ENCODE measurements at places on chromosomes 2 and 18.

DNA sequence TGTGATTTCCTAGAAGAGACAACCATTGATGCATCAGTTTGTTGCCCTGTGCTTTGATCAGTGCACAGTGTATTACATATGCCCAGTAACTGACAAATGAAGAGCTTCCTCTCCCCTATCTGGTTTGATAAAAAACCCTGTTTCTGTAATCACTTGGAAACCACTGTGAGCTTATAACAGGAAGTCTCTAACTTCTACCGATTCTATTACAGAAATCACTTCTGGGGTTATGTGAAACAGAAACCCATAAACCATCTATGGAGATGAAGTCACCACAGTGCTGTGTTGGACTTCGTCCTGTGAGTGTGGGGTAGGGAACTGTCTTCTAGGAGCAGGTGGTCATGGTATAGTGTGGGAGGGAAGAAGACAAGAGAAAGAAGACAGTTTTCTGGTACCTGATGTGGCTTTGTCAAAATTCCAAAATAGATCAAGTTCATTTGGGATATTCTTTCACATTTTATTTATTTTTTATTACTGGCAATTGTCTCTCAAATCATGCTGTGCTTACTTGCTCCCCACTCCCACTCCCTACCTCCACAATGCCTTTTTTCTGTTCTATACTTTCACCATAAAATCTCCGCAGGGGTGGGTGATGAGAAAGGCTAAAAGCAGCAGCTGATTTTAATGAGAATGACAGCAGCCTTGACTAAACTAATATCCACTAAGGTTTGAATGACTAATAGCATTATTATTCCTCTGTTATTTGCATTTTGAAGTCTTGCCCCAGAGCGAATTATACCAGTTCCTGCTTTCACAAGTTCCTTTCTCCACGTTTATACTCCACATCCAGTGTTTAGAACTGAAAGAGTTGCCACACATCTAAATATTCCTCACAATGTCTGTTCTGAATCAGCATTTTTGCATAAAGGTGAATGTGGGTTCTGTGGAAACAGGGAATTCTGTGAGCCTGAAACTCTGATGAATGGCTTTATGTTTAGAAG lies 41.7 kb upstream of the RND3 start:
- DNase-seq: no peak

DNA sequence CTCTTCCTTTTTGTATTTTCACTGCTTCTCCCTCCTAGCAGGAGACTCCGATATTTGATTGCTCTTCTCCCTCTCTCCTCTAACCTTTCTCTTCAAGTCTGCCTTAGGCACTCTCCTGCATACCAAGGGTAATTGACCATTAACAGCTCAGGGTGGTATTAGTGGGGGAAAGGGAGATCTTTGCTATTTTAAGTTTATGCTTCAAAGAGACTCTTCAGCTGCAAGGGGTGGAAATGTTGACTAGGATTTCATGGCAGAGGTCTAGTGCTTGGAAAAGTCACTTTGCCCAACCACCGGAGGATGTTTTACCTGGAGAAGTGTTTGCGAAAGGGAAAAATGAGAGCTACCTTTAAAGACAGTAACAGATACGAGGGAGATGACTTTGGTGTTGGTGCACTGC lies 453.7 kb downstream of the SLC4A3 start:
- no peak for DNase-seq

GRCh38 chr18:54239601-54240000 lies 15.1 kb upstream of the MBD2 start:
- DNase-seq: no peak

DNA sequence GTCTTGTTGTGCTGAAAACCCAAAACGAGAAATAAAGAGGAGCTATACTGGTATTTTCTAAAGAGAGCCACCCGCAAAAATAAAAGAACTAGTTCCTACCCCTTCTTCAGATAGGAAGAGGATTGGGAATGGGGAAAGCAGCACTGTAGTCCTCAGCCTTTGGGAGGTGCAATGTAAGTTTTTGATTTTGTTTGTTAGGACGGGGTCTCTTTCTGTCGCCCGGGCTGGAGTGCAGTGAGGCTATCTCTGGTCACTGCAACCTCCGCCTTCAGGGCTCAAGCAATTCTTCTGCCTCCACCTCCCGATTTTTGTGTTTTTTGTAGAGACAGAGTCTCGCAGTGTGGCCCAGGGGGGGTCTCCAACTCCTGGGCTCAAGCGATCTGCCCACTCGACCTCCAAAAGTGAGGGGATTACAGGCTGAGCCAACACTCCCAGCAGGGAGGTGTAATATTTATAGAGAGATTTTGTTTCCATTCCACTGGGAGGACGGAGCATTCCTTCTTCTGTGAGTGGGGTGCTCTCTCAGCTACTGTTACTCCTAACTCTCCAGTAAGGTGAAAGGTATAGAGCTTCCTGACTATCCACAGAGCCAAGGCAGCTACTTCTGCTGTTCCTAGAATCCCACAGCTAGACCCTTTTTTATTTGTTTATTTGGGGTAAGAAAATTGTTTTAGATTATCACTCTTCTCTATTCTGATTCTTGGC lies 13.1 kb upstream of the GULP1 start:
- DNase-seq: no peak

DNA sequence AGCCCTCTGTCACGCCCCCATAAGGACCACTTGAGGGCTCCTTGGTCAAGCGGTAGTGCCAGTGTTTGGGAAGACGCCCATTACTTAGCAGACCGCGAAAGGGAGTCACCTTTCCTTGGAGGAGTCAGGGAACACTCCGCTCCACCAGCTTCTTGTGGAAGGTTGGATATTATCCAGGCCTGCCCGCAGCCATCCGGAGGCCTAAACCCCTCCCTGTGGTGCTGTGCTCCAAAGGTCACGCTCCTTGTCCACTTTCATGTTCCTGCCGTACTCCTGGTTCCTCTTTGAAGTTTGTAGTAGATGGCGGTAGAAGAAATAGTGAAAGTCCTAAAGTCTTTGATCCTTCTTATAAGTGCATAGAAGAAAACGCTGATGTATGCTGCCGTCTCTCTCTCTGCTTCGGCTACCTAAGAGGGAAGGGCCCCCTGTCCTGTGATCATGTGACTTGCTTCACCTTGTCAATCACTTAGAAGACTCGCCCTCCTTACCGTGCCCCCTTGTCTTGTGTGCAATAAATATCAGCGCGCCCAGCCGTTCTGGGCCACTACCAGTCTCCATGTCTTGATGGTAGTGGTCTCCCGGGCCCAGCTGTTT lies 1.7 kb upstream of the CATIP start:
- DNase-seq: no peak

GRCh38 chr2:81043681-81044080 lies 739.1 kb upstream of the LRRTM1 start:
- DNase-seq: no peak

DNA sequence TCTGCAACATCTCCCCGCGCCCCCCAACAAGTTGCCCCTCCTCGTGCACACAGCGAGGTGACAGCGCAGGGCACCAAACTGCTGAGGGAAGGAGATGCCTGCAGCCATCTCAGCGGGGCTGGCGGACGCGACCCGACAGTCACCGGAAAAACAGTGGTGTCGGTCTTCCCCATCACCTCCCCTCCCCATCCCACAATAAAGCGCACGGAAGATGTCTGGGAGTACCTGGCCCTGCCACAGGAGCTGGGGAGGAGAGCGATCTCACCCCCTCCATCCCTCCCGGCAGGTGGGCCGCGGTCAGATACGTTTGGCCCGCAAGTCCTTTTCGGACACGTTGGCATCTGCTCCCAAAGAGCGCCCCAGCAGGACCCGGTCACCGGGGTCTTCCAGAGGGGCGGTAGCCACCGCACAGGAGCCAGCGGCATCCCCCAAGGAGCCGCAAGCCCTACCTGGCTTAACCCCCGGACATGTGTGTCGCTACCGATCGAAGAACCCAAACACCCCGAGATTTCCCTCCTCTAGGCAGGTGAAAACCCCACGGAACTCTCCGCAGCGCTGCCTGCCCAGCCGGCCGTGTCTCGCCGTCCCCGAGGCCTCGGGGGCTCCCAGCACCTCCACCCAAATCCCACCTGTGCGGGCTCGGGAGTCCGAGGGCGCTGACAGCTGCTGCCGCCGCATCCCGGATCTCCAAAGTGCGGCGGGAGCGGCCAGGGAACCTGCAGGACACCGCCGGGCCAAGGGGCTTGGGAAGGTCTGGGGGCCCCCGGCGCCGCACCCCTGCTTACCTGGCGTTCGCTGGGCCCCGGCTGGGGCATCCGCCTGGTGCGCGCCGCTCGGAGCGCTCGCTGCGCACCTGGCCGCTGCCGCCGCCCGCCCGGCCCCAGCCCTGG lies 657 bp downstream of the ATP8B1 start:
- DNase-seq: no peak

DNA sequence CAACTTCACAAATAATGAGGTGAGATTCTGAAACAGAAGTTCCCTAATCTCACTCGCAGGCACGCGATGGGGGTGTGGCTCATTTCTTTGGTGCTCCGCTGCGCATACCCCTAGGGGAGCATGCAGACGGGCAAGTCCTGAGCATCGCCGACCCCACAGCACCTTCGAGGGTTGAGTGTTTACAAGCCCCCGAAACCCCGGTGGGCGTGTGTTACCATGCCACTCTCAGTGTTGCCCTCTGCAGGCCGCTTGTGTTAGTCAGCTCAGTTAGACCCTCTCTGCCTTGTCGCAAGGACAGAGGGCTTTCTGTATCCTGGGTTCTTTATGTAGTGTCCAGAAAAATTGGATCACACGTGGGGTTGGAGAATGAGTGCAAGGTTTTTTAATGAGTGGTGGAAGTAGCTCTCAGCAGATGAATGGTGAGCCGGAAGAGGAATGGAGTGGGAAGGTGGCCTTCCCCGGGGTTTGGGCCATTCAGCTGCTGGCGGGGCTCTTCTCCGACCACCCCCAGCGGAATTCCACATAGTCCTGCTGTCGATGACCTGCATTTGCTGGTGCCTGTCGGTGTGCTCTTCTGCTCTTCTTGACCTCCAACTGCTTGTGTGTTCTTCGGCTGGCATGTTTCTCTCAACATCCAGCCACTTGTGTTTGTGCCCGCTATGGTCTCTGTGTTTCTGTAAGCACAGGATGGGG lies 191.3 kb downstream of the RPRM start:
- DNase-seq: no peak

DNA sequence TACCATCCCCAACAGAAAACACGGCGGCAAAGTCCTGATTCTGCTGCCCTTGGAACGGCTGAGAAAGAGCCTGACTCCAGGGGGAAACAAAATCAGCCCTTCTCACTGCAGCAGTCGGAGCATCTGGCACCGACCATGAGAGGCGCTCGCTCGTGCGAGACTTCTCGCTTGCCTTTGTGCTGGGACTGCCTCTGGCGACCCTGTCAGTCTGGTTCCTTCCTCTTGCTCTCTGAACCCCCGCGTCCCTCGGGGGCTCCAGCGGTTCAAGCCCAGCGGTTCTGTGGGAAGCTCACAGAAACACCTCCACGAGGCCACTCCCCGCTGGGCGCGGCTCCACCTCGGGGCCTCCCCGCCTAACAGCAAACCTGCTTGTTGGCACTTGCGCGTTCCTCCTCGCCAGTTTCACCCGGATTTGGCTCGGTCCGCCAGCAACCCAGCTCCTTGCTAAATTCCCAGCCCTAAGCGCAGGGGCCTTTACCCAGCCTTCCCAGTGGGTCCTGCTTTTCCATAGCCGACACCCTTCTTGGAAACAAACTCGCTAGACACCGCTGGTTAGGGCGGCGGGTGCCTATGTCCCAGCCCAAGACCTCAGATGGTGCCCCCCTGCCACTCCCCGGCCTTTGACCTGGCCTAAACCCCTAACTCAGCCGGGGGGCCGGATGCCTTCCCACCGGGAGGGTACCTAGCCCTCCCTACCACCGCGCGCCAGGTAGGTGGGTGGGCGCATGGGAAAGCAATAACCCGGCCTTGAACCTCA lies 2.2 kb downstream of the RND3 start:
- peak; percentile 84 for DNase-seq

- no peak for DNase-seq
Measured at GRCh38 chr2:46338674-46339073, 41.5 kb downstream of the EPAS1 start.

GRCh38 chr2:143877876-143878530 lies 641.9 kb downstream of the ZEB2 start:
- DNase-seq: peak; percentile 91

GRCh38 chr2:22521620-22522019 lies 863.4 kb upstream of the KLHL29 start:
- DNase-seq: no peak

- no peak for DNase-seq
Measured at GRCh38 chr2:174776675-174777074, 12.4 kb upstream of the CHRNA1 start.

DNA sequence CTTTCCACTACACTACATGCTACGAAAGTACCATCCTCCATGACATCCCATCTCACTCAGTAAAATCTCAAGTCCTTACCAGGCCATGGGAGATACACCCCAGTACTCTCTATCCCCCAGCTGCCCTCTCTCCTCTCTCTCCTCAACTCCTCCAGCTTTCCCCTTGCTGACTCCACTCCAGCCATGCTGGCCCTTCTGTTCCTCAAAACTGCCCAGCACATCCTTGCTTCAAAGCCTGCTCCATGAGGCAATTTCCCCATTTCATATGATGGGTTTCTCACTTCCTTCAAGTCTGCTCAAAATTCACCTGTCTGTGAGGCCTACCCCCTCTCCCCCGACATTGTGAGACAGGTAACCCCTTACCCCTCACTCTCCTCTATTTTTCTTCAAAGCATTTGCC lies 8.6 kb downstream of the CHN1 start:
- no peak for DNase-seq

GRCh38 chr2:190354003-190354690 lies 10.8 kb downstream of the INPP1 start:
- no peak for DNase-seq

GRCh38 chr2:228698963-228699362 lies 517.5 kb upstream of the SPHKAP start:
- DNase-seq: no peak

GRCh38 chr2:27980242-27980641 lies 89.7 kb downstream of the BABAM2 start:
- DNase-seq: no peak

- DNase-seq: no peak
Measured at GRCh38 chr2:12107939-12108338, 361.5 kb downstream of the LPIN1 start.

DNA sequence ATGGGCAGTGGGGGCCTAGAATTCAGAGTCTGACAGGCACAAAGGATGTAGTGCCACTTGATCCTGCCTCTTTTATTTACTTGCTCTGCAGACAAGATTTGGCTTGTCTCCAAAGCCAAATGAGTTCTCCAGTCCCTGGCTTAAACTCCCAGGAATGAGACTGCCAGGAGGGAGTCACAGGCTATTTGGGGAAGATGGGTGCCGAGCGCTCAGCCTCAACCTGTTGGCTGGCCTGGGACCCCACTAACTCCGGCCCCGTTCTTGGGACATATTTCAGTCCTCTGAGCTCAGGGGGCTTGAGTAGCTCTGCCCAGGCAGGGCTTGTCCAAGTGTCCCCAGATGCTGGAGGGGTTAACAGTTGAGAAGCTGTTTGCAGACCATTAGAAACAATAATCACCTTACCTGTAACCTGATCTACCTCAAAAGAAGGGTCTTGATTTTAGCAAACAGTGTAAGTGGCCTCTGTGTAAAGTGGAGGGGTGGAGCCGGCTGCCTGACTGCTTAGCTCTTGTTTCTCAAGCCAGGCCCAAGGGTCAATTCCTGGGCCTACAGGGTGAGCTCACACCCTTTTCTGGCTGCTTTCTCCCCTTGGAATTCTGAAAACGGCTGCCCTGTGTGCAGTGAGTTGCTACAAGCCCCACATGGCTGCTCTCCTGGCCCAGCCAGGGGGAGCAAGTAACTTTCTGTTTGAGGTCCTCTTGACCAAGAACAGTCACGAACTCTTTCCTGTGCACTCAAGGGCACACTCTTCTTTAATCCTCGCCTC lies 27.1 kb upstream of the FZD5 start:
- no peak for DNase-seq

Data from NCI-H1694 (cell line).